Aorta (tissue), 5 donors: ENCODE measurements at places on chromosomes 2 and 18. TPM values are rescaled to one million over a fixed set of nuclear protein-coding genes. Genes with fewer than 3 reads are reported as not detected.
A peak's percentile ranks its signal among the peaks of the same experiment; 100 is the strongest.

GRCh38 chr2:125086313-125087184, 1061.5 kb downstream of the CNTNAP5 start:
- no peak for DNase-seq

Gene ANKRD44
- 14.4 TPM for polyA plus RNA-seq

Gene ACMSD
- not detected for polyA plus RNA-seq

GRCh38 chr2:214096208-214096715, 314.6 kb upstream of the VWC2L start:
- no peak for DNase-seq

Gene ESPNL
- polyA plus RNA-seq: 0.20 TPM

DNA sequence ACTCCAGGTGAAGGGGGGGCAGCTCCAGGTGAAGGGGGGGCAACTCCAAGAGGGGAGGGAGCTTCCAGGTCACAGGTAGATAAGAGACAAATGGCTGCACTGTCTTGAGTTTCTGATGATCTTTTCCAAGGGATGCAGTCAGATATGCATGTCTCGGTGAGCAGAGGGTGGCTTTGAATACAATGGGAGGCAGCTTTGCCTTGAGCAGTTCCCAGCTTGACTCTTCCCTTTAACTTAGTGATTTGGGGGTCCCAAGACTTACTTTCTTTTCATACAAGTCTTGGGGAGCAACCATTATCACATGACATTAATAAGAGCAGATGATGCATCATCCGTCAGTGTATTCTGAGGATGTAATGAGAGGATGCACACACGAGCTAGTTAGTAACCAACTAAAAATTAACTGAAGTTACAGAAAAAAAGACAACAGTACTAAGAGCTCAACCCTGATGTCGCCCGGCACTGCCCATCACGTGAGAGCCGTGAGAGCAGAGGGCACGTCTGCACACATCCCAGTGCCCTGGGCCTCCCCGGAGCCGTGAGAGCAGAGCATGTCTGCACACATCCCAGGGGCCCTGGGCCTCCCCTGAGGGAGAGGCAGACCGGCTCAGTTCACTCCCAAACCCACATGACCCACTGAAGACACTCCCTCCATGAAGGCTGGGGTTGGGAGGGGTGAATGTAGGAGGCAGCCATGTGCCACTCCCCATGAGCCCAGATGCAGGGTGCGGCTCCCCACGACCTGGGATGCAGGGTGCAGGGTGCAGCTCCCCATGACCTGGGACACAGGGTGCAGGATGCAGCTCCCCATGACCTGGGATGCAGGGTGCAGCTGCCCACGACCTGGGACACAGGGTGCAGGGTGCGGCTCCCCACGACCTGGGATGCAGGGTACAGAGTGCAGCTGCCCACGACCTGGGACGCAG, 39.4 kb downstream of the PXDN start:
- no peak for DNase-seq

Gene BMP10
- polyA plus RNA-seq: not detected

- peak; percentile 78 for DNase-seq
Observed at GRCh38 chr18:7117390-7118355, at the start of gene LAMA1. LAMA1 (minus strand) TSS chr18:7117797; CDS start chr18:7117720, 77 bp downstream.

Gene SERPINB4
- polyA plus RNA-seq: not detected
